ENCODE measurements at places on chromosomes 6 and 20.

GRCh38 chr6:96789871-96790270 lies 47.4 kb downstream of the GPR63 start:
- DNase-seq, result no peak

GRCh38 chr20:46914789-46915379 lies 20.2 kb downstream of the EYA2 start:
- no peak for DNase-seq

GRCh38 chr6:157715728-157716164 lies 107.3 kb upstream of the SNX9 start:
- no peak for DNase-seq

DNA sequence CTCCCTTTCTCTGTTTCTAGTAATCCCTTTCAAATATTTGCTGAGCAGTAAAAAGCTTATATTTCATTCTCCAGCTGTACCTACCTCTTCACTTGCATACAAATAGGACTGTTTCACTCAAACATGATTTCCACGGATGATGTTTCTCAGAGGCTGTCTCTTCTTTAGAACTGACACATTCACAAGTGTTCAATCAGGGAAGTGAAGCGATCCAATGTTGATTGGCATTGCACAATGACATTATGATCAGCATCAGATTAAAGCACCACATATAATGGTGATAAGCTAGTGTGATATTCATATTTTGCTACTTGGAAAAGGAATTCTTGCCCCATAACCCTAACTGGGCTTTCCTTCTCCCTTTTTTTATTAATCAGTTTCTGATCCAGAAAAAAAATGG lies 681.8 kb downstream of the TBC1D32 start:
- DNase-seq, result no peak

DNA sequence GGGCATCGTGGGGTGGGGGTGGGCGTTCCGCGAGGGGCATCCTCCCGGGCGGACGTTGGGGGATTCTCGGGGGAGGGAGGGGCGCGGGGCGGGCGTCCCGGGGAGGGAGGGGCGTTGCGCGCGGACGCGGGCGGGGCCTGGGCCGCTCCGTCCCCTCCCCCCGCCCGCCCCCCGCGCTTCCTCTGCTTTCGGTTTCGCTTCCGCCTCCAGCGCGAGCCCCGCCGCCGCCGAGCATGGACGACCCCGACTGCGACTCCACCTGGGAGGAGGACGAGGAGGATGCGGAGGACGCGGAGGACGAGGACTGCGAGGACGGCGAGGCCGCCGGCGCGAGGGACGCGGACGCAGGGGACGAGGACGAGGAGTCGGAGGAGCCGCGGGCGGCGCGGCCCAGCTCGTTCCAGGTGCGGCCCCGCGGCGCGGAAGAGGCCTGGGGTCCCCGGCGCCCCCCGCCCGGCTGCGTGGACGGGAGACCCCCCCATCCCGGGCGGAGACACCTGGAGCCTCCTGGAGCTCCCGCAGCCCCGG lies at the start of gene OGFR:
TSS of gene OGFR (plus strand) at position 209 of the 528 bp plus-strand sequence. CDS start at position 234, 25 bp downstream.
- DNase-seq, result peak; percentile 68

GRCh38 chr6:8627085-8627861 lies 191.9 kb upstream of the SLC35B3 start:
- DNase-seq, result no peak

GRCh38 chr6:156423829-156424228 lies 353.3 kb upstream of the ARID1B start:
- DNase-seq, result peak; percentile 21

DNA sequence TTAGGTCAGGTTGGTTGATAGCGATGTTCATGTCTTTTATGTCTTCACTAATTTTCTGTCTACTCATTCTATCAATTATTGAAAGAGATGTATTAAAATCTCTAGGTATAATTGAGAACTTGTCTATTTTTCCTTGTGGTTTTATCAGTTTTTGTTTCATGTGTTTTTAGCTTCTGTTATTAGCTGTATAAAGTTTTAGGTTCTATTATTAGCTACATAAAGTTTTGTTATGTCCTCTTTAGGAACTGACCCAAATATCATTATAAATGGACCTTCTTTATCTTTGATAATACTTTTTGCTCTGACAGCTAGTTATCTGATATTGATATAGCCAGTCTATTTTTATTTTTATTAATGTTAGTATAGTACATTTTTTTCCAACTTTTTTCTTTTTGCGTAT lies 92.4 kb upstream of the TMEM170B start:
- no peak for DNase-seq

GRCh38 chr20:59207742-59208357 lies 44.2 kb downstream of the ZNF831 start:
- DNase-seq, result peak; percentile 83

GRCh38 chr6:96923871-96924493 lies 546 bp upstream of the KLHL32 start:
- DNase-seq, result peak; percentile 41

GRCh38 chr20:62643521-62644043 lies 1.3 kb downstream of the SLCO4A1 start:
- no peak for DNase-seq

DNA sequence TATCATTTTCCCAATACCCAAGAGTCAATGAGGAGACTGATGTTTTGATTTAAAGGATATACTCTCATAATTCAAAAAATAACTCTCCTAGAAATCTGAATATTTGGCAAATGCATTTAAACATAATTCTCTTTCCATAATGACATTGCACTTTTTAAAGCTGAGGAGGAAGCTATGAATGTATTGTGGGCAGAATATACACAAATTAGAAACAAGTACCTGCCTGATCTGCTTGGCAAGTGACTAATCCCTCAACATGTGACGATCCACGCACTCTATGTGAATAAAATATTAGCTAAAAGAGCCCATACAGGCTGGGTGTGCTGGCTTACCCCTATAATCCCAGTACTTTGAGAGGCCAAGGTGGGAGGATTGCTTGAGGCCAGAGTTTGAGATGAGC lies 88.3 kb upstream of the CCDC28A start:
- no peak for DNase-seq

- DNase-seq, result no peak
These were observed 69.1 kb upstream of the EYA4 start for GRCh38 chr6:133171989-133172604.

- DNase-seq, result no peak
These were observed 28.0 kb downstream of the KIF6 start for GRCh38 chr6:39696986-39697788.

- DNase-seq, result no peak
These were observed 75.2 kb downstream of the TAF4 start for GRCh38 chr20:61990484-61990883.

DNA sequence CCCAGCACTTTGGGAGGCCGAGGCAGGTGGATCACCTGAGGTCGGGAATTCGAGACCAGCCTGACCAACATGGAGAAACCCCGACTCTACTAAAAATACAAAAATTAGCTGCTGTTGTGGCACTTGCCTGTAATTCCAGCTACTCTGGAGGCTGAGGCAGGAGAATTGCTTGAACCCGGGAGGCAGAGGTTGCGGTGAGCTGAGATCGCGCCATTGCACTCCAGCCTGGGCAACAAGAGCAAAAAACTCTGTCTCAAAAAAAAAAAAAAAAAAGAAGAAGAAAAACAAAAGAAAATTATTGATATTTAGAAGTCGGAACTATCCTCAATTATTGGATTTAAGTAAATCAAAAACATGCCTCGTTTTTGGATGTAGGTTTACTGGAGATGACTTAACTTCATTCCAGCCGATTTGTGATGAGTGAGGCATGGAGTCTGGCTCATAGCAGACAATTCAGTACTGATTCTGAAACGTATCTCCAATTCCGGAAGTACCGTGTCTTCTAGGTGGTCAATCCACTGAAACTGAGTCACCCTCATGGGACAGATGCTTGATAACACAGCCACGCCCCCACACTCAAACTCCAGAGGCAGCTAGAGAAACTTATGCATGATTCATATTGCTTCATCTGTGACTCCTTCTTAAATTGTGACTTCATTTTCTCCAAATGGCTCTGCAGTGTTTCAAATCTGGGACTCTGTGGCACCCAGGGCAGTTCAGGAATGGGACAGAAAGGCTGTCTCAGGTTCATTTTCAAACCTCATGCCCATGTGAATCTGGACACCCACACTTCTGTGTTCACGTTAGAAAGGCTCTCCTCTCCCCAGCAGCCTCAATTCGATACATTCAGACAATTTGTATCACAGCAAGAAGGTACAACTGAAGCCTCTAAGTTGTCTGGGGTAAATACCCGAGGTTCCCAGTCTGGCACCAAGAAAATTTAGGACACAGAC lies 110.4 kb upstream of the ARMC2 start:
- DNase-seq, result no peak

DNA sequence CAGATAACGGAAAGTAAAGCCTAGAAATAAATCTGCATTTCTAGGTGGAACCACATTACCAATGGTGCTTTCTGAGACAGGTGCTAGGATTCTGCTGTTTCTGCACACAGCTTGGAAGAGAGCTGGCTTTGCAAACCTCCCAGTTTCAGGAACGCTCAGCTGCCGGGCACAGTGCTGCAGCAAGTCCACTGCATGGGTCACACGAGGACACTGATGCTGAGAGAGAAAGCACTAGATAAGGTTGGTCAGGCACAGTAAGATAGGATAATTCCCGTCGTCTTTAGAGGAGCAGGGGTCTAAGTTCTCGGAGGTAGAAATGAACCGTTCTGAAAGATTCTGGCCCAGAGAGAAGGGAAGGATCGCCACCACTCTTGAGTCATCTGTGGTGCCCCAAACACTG lies 11.0 kb downstream of the UNC93A start:
- DNase-seq, result no peak

DNA sequence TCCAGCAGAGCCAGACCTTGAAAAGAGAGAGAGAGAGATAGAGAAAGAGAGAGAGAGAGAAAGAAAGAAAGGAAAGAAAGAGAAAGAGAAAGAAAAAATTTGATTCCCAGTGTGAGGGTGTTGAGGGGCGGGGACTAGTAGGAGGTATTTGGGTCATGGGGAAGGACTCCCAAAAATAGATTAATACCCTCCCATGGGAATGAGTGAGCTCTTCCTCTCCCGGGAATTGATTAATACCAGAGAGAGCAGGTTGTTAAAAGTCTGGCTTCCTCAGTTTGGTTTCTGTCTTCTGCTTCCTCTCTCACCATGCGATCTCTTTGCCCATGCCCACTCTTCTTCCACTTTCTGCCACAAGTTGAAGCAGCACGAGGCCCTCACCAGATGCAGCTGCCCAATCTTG lies 28.8 kb upstream of the CFAP206 start:
- DNase-seq, result no peak

GRCh38 chr20:56788041-56788670 lies 159.1 kb downstream of the TFAP2C start:
- DNase-seq, result no peak

GRCh38 chr6:108350528-108350927 lies 55.7 kb downstream of the AFG1L start:
- DNase-seq, result no peak

GRCh38 chr6:90297867-90298381 lies 1.3 kb upstream of the BACH2 start:
- DNase-seq, result no peak

GRCh38 chr6:119133400-119133799 lies 54.9 kb upstream of the FAM184A start:
- no peak for DNase-seq

DNA sequence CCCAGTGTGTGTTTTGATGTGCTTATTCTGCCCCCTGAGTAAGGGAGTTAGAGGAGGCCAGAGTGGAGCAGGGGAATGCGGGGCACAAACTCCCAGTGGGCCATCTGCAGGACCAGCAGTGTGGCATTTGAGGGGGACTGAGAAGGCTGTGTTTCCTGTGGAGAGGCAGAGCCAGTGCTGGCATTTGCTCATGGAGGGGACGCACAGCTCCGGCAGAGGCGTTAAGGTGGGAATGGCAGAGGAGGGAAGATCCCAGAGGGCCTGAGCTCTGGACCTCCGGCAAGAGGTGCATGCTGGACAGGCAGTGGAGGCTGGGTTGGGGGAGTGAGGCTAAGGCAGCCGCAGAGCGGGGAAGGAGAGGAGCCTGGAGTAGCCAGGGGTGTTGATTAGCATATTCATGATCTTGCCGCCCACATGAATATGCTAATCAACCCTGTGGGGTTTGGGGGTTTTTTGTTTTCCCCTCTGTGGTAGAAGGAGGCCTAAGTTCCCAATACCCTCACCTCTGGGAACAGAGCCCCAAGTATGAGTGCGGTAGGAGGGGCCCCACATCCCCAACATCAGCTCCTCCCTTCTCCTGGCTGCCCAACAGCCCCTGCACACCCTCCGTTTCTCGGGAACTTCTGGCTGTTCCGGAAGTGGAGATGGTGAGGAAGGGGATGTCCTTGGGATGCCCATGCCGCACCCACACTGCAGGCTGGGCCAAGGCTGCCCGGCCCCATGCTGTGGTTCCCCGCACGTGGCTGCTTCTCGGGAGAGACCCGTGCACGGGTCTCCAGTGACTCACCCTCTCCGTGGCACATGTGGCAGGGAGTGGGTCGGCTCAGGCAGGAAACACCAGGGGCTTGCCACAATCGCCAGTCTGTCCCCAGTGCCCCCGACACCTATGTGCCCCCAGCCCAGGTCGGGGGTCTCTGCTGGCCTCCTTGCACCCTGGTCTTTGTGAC lies 33.8 kb downstream of the DLGAP4 start:
- DNase-seq, result no peak

- DNase-seq, result no peak
These were observed 13.4 kb downstream of the MTFR2 start for GRCh38 chr6:136236466-136237293.

- DNase-seq, result no peak
These were observed 291.4 kb downstream of the QKI start for GRCh38 chr6:163705923-163706322.

GRCh38 chr6:64737418-64737817 lies 969.6 kb downstream of the EYS start:
- DNase-seq, result no peak

DNA sequence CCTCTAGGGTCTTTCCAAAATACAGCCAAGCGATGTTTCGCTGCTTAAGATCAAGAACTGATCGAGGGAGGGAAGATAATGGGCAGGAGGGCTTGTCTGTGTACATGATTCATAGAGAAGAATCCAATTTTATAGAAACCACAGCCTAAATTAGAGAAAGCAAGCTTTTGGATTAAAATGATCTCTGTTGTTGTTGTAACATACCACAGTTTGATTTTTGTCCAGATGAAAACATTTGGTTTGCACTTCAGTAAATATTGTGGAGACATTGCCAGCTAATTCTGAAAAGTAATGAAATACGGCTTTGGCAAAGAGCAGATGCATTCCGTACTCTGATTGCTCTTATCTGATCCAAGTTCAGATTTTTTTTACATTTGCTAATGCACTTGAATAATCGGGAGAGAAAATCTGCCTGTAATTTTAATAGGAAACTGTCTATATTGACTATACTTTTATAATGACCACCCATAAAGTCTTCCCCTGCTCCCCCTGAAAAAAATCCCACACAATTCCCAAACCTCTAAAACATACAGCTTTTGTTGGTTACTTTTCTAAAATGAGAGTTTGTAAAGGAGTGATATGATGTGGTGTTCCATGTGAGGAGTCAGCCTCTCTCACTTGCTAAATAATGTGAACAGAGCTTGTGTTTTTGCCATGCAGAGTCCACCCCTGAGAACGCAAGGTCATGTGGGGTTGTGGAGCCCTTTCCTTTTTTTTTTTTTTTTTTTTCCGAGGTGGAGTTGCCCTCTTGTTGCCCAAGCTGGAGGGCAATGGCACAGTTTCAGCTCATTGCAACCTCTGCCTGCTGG lies 199.9 kb downstream of the DTNBP1 start:
- DNase-seq, result no peak

GRCh38 chr20:22779878-22780277 lies 195.5 kb upstream of the FOXA2 start:
- DNase-seq, result no peak
